ENCODE measurements at places on chromosomes 16 and 17.
A peak's percentile ranks its signal among the peaks of the same experiment; 100 is the strongest.

GRCh38 chr17:8572764-8573163 lies 57.8 kb downstream of the MYH10 start:
- DNase-seq: no peak

DNA sequence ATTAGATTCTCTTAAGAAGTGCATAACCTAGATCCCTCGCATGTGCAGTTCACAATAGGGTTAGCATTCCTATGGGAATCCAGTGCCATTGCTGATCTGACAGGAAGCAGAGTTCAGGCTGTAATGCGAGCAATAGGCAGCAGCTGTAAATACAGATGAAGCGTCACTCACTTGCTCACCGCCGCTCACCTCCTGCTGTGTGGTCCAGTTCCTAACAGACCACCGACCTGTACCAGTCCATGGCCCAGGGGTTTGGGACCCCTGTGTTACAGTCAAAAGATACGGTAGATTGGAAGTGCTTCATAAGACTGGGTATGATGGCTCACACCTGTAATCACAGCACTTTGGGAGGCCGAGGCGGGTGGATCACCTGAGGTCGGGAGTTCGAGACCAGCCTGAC lies 2.8 kb downstream of the STAT5A start:
- no peak for DNase-seq

DNA sequence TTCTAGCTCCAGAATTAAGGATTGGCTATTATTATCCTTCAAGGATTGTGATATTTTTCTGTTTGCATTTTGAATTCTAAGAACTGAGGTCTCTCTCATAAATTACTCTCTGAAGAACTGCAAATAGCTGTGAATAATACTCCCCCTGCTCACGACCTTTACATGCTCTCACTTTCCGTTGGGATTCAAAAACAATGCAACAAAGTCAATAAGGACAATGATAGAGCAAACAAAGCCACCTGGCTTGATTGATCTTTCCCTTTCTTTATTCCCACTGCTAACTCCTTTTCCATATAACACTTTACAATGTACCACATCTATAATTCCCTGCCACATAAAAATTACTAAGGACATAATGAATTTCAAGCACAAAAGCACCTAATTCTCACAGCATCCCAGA lies 523.0 kb upstream of the CA10 start:
- no peak for DNase-seq

DNA sequence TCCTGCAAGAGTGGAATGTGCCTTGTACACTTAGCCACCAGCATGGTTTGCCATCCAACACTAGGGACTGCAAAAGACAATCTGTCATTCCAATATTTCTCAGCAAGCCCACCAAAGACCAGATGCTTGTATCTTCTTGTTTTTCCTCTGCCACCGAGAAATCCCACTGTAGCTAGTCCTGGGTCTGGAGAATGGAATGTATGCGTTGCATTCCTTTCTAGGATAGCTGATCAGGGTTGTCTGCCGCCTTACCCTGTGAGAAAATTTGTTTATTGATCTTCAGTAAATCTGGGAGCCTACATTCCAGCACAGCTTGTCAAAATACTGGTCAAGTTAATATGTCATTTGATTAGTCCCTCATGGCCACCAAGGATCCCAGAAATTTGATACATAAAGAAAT lies 28.1 kb upstream of the ADAMTS18 start:
- no peak for DNase-seq

DNA sequence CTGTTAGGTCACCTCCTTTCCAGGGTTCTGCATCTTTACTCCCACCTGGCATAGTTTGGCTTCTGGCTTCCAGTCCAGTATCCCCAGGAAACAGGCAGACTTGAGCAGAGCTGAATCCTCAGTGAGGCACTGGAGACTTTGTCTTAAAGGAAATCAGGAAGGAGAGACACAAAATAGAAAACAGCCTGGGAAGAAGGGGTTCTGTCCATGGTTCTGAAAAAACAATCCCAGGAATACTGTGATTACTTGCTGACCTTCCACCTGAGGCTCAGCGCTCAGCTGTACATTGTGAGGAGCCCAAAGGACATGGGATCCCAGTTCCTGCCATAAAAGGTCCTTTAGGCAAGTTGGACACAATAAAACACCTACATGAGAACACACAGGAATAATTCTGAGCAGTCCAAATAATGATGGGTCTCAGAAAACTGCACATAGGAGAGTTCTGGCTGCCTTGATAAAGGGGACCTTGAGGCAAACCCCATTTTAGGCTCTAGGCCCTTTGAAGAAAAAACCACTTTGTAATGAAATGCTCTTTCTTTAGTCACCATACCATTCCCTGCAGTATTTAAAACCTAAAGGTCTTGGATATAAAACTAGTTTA lies 81.4 kb upstream of the CRHR1 start:
- no peak for DNase-seq

DNA sequence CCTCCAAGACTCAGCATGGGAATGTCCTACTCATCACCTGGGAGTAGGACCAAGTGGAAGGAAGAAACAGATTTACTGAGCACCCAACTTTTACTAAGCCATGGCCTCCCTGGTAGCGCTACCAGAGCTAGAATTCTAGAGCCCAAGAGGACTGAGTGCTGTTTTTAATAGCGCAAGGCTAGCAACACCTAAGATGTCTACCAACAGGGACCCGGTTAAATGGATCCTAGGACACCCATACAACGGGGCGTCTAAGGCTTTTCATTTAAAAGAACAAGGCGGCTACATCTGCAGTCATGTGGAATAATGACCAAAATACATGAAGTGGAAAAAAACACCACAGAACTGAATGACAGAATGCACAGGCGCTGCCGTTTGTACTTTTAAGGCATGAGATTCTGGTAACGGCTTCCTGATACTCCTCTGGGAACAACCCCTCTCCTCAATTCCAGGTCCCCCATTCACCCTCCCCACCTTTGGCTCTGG lies 5.1 kb downstream of the GGA2 start:
- DNase-seq: no peak

DNA sequence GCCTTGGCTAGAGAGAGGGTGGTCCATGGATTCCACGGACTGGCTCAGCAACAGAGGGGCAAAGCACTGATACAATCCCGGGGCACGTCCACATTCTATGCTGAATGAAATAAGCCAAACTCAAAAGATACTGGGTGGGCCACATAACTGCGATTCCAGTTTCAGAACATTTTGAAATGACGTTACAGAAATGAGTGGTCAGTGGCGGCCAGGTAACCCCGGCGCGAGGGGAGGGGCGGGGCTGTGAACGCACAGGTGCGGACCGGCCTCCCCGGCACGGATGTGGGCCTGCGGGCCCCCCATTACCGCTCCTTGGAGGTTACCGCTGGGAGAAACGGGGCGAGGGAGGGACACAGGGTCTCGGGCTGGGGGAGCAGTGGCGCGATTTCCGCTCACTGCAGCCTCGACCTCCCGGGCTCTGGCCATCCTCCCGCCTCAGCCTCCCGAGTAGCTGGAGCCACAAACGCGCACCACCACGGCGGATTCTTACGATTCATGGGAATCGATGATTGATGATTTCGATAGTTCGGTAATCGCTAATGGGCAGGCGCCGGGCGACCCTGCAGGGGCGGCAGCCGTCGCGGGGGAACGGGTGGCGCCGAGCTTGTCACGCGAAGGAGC lies 559 bp downstream of the MVD start:
- DNase-seq: peak; percentile 34

DNA sequence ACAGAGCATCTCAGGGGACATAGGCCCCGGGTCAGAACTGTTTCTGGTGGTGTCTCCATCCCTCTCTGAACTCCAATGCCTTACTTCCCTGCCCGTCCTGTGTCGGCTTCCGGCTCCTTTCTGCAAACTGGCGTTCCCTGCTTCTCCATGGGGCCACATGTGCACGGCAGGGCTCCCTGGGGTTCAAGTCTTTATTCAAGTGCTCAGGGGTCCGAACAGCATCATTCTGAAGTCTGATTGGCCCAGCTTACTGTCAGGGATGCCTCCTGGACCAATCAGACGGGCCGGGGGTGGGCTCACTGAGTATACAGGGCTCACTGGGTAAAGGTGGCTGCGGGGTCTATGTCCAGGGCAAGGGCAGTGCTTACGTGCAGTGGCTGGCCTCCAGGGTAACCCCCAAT lies 17.1 kb downstream of the C16orf82 start:
- DNase-seq: no peak

DNA sequence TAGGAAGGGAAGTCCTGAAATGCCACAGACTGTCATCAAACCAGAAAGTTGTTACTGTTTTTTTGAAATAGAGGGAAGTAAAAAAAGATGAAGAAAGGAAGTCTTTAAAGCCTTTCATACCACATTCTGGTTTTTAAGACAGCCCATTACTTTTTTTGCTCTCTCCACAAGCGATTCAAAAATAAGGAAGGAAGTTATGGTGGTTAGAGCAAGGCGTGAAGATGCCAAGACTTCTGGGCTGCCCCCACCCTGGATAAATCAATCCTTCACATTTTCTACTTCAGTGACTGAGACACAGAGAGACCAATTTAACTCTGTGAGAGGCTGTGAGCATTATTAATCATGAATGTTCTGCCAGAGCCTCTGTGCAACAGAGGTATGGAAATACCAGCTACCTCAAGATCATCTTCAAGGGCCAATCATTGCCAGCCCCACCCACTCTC lies 82.3 kb upstream of the BCAR1 start:
- DNase-seq: no peak

- DNase-seq: no peak
Observed at GRCh38 chr17:64315032-64315490, 52.0 kb upstream of the TEX2 start.

- DNase-seq: no peak
Observed at GRCh38 chr16:86928523-86929011, 350.2 kb downstream of the FOXL1 start.

DNA sequence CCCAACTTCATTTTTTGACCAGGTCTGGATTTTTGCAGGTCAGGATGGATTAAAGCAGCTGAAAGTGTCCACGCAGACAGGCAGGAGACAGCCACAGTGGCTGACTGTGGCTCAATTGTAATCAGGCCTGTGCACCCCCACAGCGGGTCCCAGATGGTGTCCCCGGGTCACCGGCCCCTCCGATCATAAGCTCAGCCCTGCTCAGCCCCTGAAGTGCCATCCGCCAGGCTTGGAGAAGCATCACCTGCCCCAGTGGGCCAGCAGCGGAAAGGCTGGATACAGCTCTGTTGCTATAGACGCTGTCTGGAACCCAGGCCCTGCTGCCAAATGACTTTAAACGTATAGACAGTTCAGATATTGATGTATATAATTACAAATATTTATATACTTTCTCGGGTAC lies 60.6 kb downstream of the RPH3AL start:
- DNase-seq: no peak

- no peak for DNase-seq
Observed at GRCh38 chr16:83517398-83517797, 290.4 kb upstream of the HSBP1 start.

GRCh38 chr17:57397402-57397801 lies 141.1 kb downstream of the MSI2 start:
- DNase-seq: no peak

- DNase-seq: no peak
Observed at GRCh38 chr16:9607515-9608230, 516.2 kb downstream of the HAPSTR1 start.

GRCh38 chr16:57303910-57304168 lies 19.4 kb upstream of the PLLP start:
- no peak for DNase-seq

DNA sequence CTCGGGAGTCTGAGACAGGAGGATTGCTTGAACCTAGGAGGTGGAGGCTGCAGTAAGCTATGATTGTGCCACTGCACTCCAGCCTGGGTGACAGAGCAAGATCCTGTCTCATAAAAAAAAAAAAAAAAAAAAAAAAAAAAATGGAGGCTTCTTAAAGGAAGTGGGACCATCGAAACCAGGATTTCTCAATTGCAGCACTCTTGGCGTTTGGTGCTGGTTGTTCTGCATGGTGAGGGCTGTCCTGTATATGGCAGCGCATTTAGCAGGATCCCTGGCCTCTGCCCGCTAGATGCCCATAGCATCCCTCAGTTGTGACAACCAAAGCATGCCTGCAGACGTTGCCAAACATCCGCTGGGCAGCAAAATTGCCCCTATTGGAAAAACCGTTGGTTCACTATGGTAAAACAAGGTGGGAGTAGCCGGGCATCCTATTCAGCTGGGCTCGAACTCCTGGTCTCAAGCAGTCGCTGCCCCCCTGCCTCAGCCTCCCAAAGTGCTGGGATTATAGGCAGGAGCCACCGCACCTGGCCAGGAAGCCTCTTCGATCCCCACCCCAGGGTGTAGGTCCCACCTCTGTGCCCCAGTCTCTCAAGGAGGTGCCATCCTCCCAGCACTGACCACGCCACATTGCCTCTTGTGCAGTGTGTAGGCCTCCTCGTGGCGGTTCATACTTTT lies 6.5 kb upstream of the NPIPB7 start:
- DNase-seq: no peak

DNA sequence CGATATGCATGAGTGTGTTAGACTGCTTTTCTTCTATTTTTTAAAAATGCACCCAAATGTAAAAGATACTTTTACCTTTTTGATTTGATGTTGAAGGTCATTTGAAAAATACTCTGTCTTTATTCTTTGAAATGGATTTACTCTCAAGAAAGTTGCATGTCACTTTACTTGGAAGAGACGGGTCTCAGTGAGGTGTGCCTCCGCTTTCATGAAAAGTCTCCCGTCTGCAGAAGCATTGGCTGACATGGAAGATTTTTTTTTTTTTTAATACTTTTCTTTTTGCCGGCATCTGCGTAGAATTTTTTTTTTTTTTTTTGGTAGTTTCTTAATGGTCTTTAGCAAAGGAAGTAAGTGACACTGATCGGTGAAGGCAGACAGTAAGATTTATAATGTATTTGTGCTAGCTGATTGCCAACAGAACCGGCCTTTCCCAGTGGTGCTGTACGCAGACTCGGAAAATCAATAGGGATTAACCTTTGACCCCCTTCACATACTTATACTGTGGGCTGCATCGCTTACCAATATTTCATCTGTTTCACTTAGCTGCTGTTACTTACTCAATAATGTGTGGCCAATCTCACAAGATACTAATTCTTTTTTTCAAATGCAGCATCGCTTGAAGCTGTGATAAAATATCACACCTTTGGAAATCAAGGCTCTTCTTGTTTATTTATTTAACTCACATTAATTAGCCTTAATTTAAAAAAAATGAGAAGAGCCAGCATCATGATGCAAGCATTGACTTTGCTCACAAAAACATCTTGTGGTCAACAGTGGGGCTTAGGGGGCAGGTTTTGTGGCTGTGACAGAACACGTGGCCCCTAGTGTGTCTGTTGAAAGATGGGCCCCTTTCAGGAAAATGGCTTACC lies 383.9 kb downstream of the WWOX start:
- DNase-seq: no peak

GRCh38 chr17:64177311-64178010 lies 47.5 kb upstream of the ERN1 start:
- no peak for DNase-seq

- no peak for DNase-seq
Observed at GRCh38 chr16:854808-855410, 54.4 kb upstream of the GNG13 start.

GRCh38 chr17:46115699-46116098 lies 77.5 kb downstream of the KANSL1 start:
- no peak for DNase-seq

GRCh38 chr16:67386861-67387455 lies 6.3 kb downstream of the TPPP3 start:
- DNase-seq: no peak

- no peak for DNase-seq
Observed at GRCh38 chr17:5373112-5373511, 46.4 kb downstream of the NUP88 start.

GRCh38 chr16:8377864-8378263 lies 212.4 kb downstream of the TMEM114 start:
- DNase-seq: no peak

All from stimulated activated CD4-positive, alpha-beta T cell treated with anti-CD3 and anti-CD28 coated beads, Interleukin-15, amount 100 ng/mL, for 24 hours (primary cell).